HCT116 (cell line): ENCODE measurements at places on chromosomes 6 and 20. TPM values are rescaled to one million over a fixed set of nuclear protein-coding genes. Genes with fewer than 3 reads are reported as not detected.

DNA sequence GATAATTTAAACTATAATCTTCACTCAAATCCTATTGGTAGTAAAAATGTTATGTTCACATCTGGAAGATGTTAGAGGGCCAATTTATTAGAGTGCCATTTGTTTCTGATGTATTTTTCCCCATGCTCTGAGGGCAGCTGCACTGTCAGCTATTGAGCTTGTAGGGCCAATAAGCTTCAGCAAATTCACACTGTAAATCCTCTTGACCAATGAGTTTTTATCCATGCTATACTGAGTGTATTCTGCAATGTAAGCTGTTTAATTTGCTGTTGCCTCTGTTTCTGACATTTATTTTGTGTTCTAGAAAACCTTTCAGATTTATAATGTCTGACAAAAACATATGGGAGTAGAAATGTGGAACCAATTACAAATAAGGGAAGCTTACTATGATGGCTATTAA is 62.6 kb downstream of the OGFRL1 start:
- no peak for DNase-seq

Gene TTBK1
- not detected for total RNA-seq

GRCh38 chr6:44072959-44073611 is 54.2 kb downstream of the MRPL14 start:
- no peak for DNase-seq

Gene RAB44
- 0.05 TPM for total RNA-seq

DNA sequence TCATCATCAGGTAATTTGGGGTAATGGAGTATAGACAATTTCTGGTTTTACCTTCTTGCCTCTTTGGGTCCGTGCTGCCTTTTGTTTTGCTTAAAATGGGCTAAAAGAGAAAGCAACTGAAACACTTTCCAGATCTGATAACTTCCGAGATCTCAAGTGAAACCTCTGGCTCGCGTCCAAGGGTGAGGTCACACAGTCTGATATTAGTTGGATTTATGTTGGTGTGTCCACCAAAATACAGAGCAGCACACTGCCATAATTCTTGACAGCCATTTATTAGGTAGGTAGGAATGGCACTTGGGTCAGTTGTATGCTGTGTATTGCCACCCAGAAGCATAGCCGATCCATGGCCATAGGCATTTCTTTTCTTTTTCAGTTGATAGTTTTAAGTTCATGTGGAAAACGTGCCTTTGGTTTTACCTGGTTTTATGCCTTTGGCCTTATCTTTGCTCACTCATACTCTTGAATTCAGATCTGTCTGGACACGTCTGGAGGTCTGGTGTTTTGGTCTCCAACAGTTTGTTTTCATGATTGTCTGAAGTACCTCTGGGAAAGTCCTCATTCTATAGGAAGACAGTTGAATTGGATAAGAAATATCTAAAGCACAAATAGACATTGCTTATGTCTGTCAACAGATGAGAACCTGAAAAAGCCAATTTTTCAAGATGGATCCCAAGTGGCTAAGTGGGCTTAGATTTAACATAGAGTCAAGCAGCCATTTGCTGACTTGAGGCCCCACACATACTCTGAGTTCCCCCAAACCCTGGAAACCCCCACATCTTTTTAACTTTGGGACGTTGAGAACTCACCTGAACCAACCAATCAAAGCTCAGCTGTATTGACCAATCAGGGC is 320.8 kb downstream of the SOX4 start:
- no peak for DNase-seq

Gene OR2H2
- not detected for total RNA-seq

- DNase-seq, result no peak
Observed at GRCh38 chr6:157770946-157771345, 52.1 kb upstream of the SNX9 start.
